ENCODE measurements at places on chromosomes 2 and 18.

DNA sequence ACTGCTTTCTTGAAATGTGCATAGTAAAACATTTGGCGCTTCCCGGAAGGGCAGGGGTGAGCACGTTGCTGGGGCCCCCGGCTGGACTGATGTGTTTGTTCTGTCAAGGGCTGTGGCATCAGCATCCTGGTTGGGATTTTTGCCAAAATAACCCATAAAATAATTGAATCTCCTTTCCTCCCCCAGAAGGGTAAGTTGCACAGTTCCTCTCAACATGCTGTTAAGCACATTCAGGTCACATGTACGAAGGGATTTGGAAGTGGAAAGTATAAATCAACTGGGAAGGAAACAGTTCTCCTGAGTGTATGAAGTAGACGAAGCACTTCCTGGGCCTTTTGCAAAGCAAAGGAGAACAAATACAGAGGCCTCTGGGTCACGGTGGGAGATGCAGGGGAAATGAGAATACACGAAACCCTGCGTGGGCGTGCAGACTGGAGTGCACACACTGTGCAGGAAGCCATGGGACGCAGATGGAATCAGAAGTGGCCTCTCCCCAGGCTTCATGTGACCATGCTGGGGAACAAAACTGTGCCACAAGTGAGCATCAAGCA, 183.9 kb downstream of the LPIN1 start:
- no peak for DNase-seq

DNA sequence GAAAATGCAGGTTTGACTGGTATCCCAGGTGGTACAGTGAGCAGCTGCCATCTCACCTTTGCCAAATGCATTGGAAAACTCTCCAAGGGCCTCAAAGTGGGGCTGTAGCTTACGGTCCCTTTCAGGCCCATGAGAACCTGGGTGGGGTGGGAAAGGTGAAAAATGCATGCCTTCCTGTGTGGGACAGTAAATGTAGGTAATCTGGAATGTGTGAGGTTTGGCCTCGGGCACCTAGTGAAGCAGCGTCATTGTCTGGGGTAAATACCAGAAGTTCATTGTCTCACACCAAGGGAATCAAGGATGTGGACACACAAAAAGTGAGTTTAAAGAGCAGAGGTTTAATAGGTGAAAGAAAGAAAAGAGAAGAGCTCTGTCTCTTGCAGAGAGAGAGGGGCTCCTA, 36.6 kb downstream of the TIMM21 start:
- DNase-seq: no peak

GRCh38 chr18:44625386-44625785, 55.3 kb upstream of the SETBP1 start:
- no peak for DNase-seq

DNA sequence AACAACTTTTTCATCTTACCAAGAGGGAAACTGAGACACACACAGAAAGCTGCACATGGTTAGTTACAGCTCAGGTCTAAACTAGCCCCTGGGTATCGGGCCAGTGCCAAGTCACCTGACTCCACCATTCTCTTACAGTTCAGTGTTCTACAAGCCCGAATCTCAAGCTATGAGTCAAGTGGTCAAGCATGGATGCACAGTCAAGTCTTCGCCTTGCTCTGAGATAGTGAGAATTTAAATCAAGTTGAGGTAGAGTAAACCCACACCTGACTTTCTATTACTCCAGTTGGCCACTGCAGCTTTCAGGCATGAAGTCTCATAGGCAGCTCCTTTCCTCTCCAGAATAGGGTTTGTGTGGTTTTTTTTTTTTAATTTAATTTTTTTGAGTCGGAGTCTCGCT, 34.5 kb upstream of the ARL5A start:
- no peak for DNase-seq

DNA sequence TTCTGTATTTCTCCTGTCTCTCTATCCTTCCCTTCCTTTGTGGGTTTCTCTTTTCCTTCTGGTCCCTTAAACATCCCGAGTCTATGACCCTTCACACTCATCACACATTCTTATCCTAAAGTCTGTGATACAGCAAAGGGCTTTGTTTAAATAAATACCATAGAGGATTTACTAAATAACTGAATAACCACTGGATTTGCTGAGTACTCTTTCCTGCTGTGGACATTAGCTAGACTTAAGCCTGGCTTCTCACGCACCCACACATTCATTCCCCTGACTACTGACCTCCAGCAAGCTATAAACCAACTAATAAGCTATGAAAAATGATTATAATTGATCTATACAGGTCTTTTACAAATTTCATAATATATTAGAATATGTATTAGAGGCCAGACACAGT, 76.6 kb downstream of the COL4A3 start:
- no peak for DNase-seq

DNA sequence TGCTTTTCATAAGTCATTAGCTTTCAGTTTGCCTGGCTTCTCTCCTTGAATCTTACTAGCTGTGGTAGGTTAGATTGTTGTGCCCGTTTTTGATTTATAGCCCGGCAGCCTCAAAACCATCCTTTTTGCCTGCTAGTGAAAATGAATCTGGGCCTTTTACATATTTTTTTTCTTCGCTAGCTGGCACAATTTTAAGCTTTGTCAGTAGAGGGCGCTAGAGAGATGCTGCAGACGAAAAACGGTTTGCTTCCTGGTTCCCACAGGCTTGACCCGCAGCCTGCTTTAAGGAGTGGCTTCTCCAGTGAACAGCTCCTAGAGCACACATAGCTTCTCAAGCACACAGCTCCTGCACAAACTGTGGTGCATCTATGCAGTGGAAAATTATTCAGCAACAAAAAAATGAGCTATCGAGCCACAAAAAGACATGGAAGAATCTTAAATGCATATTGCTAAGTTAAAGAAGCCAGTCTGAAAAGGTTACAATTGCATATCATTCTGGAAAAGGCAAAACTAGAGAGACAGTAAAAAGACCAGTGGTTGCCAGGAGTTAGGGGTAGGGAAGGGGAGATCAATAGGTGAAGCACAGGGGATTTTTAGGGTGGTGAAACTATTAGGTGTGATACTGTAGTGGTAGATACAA, 47.9 kb downstream of the E2F6 start:
- no peak for DNase-seq

DNA sequence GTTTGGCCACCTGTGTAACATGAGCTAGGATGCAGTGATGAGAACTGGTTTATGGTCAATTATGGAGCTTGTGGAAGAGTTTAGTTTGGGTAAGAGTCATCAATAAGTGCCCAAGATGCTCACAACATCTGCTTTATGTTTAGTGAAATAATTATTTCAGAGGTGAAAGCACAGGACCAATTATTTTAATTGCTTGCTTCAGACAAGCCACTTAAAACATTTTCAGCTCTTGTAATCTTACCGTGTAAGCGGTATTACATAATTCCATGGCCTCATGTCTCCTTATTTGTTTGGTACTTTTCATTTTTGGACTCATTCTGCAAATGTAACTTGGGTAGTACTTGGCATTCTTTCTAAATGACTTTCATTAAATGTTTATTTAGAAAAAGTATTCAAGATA, 5.4 kb downstream of the B3GNT2 start:
- DNase-seq: no peak

- no peak for DNase-seq
Measured at GRCh38 chr2:240614391-240614790, 10.9 kb upstream of the GPR35 start.

- DNase-seq: no peak
Measured at GRCh38 chr18:49486606-49486952, 455 bp downstream of the C18orf32 start.

- DNase-seq: no peak
Measured at GRCh38 chr2:128425216-128425615, 106.5 kb upstream of the HS6ST1 start.

- no peak for DNase-seq
Measured at GRCh38 chr2:216486708-216487107, 11.9 kb upstream of the RPL37A start.

DNA sequence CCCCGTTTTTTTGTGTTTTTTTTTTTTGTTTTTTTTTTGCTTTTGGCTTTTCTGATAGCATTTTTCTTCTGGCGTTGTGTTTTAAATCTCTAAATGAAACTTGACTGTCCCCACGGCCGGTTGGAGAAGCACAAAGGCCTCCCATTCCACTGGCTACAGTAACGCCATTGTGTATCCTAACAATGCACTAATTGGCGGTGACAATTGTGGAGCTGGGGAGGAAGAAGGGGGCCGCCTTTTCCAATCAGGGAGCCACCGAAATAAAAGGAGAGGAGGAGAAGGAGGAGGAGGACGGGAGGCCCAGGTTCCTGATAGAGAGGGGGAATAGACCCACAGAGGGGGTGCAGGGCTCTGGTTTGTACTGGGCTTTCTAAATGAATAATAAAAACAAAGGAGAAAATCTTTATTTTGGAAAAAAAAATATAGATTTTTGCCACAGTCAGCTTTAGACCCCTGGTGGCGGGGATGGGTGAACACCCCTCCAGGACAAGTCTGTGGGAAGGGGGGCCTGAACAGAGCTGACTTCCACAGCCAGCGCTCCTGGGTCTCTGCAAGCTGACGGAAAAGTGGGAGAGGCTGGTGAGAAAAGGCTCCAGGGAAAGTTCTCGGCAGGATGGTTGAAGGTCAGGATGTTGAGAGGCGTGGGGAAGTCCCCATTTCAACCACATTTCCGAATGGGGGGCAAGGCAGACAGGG, 43.7 kb upstream of the FZD5 start:
- no peak for DNase-seq

DNA sequence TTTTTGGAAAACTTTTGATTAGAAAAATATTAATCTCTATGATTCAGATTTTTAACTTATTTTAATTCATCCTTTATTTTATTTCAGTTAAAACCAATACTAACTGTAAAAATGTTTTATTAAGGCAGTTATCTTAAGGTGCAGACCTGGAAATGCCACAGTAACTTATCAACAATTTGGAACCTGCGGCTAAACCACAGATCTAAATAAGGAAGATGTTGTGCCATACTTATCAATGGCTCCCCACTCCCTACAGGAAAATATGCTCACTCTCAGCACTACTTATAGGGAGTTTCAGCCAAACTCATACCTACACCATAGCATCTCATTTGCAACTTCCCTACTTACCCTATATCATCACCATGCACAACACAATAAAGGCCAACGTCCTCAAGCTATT, 226.9 kb upstream of the KYNU start:
- no peak for DNase-seq

- no peak for DNase-seq
Measured at GRCh38 chr2:9972621-9973479, 21.4 kb downstream of the GRHL1 start.

DNA sequence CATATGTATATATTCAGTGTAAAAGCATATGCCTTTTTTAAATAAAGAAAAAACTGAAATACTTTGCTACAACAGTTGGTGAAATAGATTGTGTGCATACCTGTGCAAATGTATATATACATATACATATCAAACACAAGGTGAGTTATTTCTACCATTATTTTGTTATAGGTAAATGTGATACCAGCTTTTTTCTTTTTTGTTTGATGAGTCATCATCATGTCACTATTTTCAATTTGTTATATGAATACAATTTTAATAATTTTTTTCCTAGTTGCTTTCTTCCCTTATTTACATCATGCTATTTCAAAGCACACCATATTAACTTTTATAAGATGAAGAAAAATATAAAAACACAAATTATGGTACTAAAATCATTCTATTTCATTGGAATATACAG, 87.0 kb upstream of the STK17B start:
- no peak for DNase-seq

GRCh38 chr2:152431370-152432098, 96.6 kb downstream of the FMNL2 start:
- no peak for DNase-seq

DNA sequence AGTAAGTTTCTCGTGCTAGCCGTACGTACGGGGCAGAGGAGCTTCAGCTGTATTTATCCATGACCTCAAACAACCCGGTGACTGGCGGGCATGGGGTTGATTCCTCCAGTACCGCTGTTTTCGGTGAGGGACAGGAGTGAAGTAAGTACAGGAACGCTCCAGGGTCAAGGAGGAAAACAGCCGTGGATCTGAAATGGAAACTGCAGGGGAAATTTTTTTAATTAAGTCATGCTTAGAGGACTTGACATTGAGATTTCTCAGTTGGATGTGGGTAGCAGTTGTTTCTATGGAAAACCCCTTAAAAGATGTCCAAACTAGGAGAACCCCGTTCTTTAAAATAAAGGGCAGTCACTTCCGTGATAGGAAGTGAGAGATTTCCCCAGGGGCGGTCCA, 1.2 kb downstream of the RAB12 start:
- DNase-seq: no peak

DNA sequence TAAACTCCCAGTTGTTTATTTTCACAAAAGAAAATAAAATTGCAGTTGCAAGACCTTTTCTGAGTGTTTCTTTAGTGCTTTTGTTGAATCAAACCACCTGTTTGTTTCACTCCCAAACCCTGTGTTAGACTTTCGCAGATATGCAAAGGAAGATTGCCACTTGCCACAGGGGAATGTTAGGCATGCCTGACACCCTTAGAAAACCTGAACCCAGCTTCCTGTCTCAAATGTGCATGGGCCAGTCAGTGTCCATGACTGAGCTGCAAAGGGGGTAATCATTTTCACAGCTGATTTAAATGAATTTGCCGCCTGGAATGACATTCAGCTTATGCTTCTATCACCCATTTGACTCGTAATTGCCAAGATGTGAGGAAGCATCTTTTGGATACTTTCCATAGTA, 17.5 kb downstream of the TGOLN2 start:
- no peak for DNase-seq

DNA sequence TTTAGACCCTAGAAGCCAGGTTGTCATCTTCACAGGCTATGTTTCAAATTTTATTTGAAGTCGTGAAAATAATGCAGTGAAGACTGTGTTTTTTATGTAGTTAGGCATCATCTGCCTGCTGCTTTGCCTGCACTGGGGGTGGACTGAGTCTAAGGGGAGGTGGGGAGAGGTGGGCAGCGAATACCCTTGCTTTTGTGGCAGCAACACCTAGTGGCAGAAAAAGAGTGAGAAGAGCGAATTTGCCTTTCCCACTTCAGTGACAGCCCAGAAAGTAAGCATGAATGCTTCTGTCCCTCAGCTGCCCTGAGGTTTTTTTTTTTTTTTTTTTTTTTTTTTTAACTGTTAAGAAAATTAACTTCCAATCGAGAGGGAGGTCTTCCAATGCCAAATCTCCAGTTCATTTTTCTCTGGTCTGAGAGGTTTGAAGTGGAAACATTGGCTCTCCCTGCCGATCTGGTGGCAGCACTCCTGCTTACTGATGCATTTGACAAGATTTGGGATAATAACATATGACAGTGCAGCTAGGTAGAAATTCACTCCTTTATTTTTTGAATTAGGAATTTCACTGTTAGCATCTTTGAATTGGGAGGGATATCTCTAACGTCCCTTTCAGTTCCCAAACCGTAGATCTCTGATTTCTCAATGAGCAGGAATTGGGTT, 60.3 kb upstream of the LYPD6B start:
- DNase-seq: no peak

DNA sequence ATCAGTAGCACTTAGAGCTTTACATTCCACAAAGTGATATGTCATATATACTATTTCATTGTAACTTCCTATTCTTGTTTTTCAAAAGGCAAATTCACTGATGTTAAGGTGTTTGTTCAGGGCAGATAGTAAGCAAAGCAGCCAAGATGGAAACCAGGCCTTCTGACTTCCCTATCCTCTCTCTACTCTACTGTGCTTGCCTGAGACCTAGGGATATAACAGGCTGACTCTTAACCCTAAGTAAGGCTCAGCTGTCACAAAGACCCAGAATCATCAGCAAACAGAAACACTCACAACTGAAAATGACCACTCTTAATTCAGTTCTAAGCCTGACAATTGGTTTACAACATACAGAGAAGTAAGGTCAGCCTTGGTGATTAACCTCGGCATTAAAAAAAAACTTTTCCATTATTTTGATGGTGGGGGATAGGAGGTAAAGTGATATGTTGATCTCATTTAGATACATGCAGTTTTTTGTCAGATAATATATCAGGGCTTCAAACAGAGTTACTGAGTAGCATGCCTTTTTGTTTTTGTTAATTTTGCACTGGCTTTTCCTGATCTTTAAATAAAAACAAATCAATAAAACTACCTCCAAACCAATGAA, 95.4 kb upstream of the CHRNA1 start:
- DNase-seq: no peak

Data from T-cell (primary cell).